CD4-positive, alpha-beta T cell treated with Interleukin-6 for 4 hours (primary cell): ENCODE measurements at places on chromosomes 16 and 17.
A peak's percentile ranks its signal among the peaks of the same experiment; 100 is the strongest.

DNA sequence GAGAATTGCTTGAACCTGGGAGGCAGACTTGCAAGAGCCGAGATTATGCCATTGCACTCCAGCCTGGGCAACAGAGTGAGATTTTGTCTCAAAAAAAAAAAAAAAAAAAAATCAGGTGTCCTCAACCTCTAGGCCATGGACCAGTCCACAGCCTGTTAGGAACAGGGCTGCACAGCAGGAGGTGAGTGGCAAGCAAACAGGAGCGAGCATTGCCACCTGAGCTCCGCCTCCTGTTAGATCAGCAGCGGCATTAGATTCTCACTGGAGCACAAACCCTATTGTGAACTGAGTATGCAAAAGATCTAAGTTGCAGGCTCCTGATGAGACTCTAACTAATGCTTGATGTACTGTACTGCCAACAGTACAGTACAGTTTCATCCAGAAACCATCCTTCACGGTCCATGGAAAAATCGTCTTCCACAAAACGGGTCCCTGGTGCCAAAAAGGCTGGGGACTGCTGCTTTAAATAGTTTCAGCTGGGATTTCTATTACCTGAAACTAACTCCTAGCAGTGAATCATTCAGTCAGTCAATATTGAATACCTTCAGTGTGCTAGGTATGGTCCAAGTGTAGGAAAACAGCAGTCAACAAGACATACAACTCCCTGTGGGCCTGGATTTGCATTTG, 56.3 kb upstream of the DHX40 start:
- no peak for DNase-seq

DNA sequence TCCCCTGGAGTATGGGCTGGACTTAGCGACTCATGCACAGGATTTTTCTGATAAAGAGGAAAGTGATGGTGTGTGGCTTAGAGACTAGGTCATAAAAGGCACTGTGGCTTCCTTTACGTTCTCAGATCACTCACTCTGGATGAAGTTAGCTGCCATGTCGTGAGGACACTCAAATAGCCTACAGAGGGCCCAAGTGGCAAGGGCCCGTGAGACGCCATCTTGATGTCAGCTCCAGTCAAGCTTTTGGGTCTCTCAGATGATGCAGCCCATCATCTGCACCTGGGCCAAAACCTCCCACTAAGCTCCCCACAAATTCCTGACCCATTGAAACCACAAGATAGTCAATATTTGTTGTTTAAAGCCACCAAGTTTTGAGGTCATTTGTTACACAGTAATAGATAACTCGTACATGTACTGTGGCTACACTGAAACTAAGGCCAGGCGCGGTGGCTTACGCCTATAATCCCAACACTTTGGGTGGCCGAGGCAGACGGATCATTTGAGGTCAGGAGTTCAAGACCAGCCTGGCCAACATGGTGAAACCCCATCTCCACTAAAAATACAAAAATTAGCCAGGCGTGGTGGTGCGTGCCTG, 14.7 kb downstream of the ST6GALNAC2 start:
- DNase-seq = no peak

GRCh38 chr17:61926826-61927207, 965 bp downstream of the INTS2 start:
- no peak for DNase-seq

GRCh38 chr16:15466886-15467781, 32.7 kb downstream of the BMERB1 start:
- DNase-seq = no peak

DNA sequence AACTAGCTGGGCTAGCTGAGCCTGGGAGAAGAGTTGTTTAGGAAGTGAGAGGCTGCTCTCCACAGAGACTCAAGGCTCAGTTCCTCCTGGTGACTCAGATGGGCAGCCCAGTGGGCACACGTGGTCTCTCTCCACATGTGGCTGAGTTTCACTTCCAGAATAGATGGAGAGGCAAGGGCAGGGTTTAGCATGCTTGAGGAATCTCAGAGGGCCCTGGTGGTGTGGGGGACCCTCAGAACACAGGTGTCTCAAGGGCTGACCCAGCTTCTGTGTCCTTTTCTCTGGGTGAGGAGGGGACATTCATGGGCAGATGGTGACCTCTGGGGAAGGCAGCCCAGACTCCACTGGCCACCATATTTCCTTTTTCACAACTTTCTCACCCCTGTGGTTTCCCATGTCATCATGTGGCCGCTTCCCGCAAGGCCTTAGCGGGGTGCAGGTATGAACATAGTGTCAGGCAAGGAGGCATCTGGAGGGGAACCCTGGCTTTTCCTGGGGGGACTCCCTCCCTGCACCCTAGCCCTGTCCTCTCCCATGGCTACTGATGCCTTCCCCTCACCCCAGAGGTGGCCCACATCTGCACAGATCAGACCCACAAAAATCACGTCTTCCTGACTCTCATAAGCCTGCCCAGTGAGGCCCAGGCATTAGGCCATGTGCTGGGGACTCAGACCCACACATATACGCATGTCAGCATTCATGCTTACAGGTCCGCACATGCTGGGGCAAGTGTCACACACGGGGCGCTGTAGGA, 3.3 kb downstream of the GRN start:
- DNase-seq = no peak

DNA sequence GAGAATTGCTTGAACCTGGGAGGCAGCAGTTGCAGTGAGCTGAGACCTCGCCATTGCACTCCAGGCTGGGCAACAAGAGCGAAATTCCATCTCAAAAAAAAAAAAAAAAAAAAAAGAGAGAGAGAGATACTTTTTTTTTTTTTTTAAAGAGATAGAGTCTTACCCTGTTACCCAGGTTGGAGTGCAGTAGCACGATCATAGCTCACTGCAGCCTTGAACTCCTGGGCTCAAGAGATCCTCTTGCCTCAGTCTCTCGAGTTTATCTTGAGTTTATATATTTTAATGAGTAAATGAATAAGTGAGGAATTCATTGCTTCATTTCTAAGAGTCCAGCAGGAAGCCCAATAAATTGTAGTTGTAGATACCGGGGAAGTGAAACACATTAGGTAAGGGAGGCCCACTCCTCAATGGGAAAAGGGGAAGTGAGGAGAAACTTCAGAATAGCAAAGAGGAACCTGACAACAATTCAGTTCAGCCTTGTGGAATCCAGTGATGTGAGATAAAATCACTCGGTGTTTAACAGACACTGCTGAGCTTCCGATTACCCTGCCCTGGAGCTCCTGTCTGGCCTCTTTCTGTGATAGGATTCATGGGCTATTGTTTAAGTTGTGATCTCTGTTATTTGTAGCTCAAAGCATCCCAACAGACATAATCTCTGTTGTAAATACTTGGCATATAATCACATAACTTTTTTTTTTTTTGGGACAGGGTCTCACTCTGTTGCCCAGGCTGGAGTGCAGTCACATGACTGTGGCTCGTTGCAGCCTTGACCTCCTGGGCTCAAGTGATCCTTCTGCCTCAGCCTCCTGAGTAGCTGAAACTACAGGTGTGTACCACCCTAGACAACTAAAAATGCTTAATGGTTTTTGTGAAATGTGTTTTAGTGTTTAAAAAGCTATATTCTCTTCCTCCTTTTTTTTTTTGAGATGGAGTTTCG, 15.8 kb upstream of the ITGAM start:
- no peak for DNase-seq

DNA sequence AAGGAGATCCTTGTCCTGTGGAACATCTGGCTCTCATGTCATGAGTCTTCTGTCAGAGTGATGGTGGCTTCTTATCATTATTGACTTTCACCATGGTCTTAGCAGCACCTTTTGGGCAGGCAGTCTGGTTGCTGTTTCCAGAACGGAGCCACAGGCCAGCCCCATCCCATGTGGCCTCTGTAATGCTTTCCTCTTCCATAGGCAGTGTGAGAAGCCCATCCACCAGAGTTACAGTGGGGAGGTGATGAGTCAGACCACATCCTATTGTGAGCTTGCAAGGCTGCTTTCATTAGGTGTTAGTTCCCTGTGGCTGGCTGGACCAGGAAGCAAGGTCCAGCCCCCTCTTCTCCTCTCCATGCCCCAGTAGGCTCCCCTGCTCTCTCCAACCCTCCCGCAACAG, 30.8 kb upstream of the SPACA3 start:
- DNase-seq = no peak

- no peak for DNase-seq
Observed at GRCh38 chr17:1160591-1161390, 19.0 kb downstream of the ABR start.

GRCh38 chr17:33049781-33050414, 58.3 kb downstream of the SPACA3 start:
- DNase-seq = no peak

- peak; percentile 26 for DNase-seq
Observed at GRCh38 chr17:6420173-6420641, 14.7 kb downstream of the AIPL1 start.

DNA sequence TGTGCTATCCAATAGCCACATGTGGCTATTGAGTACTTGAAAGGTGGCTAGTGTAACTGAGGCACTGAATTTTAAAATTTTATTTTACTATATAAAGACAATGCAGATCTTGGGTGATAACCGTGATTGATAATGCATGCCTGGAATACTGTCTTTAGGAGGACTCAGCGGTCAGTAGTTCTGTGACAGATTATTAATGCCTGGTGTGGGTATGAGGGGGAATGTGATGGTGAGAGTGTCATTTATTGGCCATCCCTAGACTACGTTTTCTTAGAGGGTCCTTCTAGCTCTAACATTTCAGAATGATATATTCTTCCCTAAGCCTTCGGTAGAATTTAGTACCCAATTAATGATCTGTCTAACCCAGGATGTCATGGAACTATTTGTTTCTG, 157.6 kb downstream of the CPPED1 start:
- DNase-seq = no peak

DNA sequence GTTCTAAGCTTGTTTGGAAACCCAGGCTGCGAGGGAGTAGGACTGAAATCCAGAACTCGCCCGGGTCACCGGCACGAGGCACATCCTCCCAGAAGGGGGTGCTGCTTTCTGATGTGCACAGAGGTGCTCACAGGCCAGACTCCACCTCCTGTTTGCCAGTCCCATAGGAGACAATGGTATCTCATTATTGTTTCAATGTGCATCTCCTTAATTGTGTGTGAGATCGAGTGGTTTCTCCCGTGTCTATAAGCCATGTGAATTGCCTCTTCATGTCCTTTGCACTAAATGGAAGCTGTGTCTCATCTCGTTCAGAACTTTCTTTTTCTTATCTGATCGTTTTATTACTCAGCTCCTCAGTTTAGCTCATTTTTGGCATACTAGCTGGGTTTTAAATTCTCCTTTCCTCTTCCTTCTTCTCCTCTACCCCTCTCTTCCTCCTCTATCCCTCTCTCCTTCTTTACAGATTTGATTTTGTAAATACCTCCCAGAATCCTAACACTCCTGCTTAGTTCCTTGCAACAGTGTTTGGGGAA, 32.1 kb upstream of the PRKCB start:
- peak; percentile 81 for DNase-seq

GRCh38 chr16:11682655-11683096, 14.4 kb downstream of the SNN start:
- no peak for DNase-seq

- DNase-seq = no peak
Observed at GRCh38 chr17:4834681-4835020, 1.5 kb downstream of the MINK1 start.

DNA sequence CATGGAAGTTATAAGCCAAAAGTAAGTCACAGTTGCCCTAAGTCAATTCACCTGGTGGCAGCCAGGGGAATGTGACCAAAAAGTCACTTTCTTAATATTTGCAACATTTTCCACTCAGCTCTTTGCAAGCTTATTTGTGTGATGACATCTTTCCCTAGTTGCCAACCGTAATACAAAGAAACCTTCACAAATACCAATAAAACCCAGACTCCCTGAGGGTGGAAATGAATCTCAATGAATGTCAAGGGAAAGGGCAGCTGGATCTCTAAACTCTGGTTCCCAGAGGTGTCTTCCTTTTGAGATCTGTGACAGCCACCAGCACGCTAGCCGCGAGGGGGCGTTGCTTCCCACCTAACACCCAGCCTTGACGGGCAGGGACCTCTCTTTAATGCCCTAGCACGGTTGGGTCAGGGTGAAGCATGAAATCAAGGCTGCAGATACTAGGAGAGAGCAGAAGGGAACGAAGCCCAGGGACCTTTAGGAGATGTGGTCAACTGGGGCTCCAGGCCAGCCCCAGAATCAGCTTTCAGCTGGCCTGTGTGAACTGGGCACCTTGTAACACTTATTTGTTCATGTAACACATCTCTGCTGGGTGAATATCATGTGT, 82.2 kb downstream of the CMC2 start:
- peak; percentile 27 for DNase-seq

- DNase-seq = no peak
Observed at GRCh38 chr17:3712811-3713463, 10.8 kb upstream of the HASPIN start.

DNA sequence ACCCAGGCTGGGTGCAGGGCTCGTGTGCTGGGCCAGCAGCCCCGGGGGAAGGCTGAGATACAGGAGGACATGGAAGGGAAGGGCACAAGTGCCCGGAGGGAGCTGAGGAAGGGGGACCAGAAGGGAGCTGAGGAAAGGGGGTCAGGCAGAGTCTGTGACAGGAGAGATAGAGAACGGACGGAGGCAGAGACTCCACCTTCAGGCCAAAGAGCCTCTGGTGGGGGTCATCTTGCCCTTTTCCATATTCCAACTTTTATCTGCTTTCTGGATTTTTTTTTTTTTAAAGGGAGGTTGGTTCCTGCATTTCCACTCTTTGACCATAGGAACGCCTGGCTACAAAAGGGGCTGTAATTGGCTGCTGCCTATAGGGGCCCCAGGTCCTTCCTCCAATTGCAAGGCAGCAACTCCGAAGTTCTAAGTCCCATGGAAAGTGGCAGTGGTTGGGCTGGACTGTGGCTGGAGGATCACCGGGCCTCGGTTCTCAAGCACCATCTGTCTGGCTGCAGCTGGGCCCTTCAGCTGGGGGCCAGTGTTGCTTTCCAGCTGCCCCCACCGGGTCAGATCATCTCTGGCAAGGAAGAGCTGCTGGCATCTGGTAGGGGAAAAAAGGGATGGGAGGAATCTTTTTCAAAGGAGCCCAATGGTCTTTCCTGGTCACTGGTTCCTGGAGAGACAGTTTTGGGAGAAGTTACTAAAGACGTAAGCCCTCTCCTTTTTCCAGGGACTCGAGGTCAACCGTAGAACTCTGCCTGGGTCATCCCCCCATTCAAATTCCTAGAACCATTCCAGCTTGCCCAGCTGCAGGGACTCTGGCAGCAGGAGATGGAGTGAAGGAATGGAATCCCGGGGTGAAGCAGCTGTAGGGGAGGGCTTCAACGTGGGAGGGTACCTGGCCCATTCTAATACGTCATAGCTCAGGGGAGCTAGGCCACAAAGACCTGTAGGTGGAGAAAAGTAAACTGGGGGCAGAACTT, 13.1 kb upstream of the MRPS23 start:
- no peak for DNase-seq

GRCh38 chr16:85041219-85042166, 13.9 kb downstream of the KIAA0513 start:
- DNase-seq = no peak
